NCI-H187 (cell line): ENCODE measurements at places on chromosomes 3 and 15.

DNA sequence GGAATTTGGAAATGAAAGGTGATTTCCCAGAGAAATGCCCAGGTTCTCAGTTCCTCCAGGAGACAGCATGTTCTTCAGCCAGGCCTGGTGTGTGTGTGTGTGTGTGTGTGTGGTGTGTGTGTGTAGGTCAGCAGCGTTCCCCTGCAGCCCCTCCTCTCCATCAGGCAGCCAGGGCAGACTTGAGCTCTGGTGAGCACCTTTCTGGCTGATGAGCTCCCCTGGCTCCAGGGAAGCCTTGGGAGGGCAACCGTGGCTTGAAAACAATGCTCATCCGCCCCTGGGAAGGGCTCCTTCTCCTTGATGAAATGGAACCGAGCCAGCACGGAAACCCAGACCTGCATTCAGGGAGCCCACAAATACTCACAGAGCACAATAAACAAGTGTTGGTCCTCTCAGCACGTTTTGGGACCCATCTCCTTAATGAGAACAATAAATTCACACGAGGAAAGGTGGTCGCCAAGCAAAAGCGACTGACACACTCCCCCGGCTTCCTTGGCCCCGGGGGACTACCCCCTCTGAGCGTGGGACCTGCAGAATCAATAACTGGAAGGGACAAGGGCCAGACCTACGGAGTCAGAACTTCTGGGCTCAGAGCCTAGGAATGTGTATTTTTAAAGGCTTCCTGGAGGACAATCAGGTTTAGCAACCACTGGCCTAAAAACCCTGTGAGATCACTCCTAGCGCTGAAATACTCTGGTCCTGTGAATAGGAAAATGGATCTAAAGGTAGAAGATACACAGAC is 38.6 kb upstream of the HES1 start:
- no peak for DNase-seq

DNA sequence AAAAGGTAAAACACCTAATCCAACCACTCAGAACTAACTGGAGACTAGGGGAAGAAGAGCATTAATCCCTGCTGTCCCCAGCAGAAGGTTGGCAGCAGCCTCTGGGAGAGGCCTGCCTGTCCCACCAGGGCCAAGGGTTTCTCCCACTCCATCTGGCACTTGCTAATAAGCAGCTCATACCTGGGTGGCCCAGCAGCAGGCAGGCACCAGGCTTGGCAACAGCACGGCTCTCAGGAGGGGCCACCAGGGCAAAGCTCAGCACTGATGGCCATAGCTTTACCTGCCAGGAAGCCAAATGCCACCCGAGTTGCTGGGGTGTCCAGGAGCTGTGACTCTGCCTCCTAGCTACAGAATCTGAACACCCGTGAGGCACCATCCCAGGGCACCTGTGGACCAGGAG is 58.3 kb downstream of the BOC start:
- DNase-seq, result no peak

DNA sequence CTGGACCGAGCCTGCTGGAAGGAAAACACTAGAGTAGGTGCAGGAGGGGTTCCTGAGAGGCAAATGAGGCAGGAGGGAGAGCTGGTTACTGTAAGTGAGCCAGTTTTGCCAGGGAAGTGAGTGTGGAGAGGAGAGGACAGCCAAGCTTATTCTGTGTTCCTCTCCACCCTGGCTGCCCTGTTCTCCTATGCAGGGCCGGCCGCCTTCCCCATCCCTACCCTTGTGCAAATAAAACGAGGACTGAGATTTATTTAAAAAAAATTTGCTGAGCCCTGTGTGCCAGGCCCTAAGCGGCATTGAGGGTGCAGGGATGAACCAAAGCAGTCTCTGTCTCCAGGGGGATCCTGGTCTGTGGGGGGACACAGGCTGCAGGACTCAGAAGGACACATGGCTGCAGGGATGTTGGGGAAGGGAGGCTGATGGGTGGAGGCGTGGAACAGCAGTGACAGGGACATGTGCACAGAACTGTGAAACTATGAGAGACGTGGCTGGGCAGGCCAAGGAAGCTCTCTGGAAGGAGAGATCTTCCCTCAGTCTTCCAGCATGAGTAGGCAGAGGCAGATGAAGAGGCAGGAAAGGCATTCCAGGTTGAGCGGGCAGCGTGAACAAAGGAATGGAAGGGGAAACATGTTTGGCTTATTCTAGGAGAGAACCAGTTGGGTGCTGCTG is 12.1 kb downstream of the CORO2B start:
- no peak for DNase-seq

DNA sequence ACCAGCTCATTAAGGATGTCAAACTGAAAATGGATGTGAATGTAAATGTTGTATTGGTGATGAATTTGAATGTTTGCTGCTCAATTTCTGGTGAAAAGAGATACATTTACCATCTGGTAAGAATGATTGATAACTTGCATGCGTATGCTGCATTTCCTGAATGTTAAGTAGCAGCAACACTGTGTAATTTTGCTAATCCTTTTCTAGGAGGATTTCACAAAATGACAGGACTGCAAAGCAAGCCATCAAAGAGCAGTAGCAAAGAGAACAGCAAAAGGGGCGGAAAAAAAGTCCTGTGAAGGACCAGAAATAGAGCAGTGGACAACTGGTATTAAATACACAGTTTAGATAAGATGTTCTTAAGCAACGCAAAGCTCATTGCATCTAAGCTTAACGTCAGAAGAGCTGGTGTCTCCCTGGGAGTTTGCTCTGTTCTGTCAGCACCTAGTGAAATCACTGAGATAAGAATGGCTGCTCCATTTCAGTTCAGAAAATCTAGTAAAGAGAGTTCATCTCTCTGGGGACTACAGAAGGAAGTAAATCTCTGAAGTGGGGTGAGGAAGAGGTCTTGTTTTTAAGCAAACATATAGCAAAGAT is 23.5 kb upstream of the PAQR5 start:
- DNase-seq, result no peak

DNA sequence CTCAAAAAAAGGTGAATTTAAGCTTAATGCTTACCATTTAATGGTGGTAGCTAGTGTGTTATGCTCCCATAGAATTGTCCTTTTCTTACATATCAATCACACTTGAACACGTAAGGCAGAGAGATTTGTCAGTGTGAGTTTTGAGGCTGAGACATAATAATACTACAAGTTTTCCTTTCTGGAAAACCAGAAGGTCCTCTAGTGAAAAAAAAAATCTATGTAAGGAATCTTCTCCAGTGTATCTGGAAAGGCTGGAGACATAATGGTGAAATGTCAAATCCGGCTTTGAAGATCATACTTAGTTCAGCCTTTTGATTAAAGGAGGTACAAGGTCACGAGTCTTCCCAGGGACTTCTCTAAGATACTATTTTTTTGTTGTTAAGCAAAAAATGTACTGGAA is 3.4 kb downstream of the TSC22D2 start:
- DNase-seq, result no peak
